ENCODE measurements at places on chromosomes 5 and 9.

DNA sequence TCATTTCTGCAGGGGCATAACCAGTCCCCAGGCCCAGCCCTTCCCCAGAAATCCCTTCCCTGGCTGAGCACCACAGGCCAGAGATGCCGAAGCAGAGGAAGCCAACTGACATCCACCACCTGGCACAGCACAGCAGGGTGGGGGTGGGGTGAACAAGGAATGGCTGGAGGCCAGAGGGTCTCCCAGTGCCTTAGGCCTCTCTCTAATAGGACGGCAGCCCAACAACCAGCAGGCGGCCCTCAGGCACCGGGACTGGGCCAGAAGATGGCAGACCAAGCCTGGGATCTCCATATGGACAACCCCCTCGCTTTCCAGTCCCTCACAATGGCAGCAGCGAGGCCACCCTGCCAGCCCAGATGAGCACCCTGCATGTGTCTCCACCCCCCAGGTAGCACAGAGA, 13.2 kb downstream of the PDLIM4 start:
- DNase-seq: no peak

GRCh38 chr5:17966640-17967402, 332.6 kb downstream of the TAF11L14 start:
- DNase-seq: no peak

GRCh38 chr5:96649681-96650540, 12.3 kb upstream of the CAST start:
- no peak for DNase-seq

DNA sequence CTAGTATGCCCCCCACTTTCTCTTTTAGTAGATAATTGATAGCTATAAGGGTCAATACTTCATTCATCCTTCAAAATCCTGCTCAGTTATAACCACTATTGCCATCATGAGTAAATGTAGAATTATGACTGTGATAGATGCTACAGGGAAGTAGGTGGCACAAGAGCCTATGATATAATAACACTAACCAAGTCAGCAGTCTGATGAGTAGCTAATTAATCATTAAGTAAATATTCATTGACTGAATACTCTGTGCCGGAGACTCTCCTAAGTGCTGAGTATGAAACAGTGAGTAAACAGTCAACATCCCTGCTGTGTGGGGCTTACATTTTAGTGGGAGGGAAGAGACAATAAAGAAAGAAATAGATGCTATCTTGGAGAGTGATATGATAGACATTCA, 430.3 kb upstream of the ZNF462 start:
- no peak for DNase-seq

DNA sequence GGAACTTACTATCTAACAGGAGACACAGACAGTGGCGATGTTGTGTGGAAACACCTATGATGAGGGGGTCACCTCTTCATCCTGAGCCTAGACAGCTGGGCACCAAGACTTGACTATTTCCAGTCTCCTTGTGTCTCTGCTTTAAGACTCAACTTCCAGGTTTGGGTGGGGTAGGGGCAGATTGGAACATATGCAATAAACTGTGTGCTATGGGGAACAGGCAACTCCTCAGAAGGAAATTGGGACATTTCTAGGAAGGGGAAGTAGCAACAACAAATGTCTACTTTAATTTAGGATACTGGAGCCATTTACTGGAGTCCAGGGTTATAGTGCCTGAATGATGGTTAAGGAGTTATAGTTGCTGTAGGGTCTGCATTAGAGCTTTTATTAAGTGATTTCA, 57.3 kb downstream of the FGF18 start:
- DNase-seq: no peak

GRCh38 chr5:178387856-178388190, 155.2 kb upstream of the PHYKPL start:
- no peak for DNase-seq

- DNase-seq: no peak
Measured at GRCh38 chr5:9351546-9351945, 194.3 kb downstream of the SEMA5A start.

- no peak for DNase-seq
Measured at GRCh38 chr9:14957109-14957508, 46.9 kb upstream of the FREM1 start.

DNA sequence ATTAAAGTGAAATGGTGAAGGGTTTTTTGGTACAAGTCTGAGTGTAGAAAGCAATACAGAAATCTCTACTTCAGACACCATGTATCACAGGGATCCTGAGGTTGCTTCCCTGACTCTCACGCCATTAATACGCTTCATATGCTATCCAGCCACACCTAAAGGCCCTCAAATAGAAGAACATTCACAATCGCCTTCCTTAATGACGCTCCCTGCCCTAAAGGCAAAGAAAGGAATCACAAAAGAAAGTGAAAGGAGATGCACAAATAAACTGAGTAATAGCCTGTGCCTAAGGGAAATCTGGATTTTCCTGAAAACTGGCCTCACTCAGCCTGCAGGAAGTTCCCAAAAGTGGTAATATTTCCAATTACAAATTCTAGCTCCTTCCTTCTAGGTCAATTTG, 1002.7 kb upstream of the DMAC1 start:
- DNase-seq: no peak

- peak; percentile 94 for DNase-seq
Measured at GRCh38 chr9:129143031-129143927, 32.1 kb downstream of the PTPA start.

DNA sequence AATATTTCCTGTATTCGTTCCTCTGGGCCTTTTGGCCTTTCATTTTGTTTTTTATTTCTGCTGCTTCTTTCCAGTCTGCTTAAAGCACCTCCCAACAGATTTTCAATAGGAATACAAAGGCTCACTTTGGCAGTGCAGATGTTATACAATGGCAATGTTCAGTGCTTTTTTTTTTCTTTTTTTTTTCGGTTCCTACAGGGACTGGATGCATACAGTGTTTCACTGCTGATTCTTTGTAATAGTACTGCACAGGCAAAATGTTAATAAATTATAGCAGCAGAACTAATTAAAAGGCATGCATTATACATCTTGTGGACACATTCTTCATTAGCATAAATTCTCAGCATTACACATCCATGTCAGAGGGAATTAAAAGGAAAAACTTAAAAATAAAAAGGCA, 356.6 kb upstream of the C9orf72 start:
- no peak for DNase-seq

DNA sequence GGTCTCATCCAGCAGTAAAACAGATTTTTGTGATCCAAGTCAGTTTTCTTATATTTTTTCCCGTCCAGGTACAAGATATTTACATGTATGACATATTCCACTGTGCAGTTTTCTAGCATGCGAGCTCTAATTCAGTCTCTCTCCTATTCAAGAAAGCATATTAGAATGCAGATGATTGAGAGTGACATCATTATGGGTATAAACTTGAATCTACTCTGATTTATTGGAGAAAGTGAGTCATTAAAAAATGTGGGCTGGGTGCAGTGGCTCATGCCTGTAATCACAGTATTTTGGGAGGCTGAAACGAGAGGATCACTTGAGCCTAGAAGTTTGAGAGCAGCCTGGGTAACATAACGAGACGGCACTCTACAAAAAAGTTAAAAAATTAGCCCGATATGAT, 6.2 kb downstream of the FER start:
- peak; percentile 82 for DNase-seq

DNA sequence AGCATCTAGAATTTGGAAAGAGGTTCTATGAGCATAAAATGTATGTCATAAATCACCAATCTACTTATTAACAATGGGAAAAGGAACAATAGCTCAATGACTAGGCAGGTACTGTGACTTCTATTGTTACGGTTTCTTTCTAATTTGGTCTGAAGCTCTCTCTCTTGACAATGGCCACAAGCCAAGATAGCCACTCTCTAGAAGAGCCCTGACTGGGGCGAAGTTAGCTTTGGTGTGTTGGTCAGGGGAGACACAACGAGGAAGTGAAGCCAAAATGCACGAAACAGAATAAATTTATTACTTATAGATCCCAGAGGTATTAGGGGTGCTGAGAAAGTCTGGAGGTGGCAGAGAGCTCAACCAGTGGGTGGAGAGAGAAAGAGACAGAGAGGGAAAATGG, 9.4 kb upstream of the RAD23B start:
- DNase-seq: no peak

DNA sequence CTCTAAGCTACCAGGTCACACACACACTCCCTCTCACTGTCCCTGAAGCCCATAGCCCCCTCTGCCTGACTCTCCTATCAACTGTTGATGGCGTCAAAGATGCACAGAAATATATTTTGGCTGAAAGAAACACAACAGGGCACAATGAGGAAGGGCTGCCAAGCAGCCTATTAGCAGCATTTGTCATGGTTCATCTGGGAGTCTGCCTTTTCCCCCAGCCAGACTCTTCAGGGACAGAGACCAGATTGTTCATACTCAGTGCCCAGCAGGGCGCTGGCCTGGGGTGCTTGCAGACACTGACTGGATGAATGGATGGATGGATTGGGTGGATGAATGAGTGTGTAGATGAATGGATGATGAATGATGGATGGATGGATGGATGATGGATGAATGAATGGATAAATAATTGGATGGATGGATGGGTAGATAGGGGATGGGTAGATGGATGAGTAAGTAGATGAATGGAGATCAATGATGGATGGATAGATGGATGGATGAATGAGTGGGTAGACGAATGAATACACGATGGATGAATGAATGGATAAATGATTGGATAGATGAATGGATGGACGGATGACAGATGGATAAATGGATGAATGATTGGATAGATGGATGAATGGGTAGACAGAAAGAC, 90.5 kb downstream of the ADAMTS2 start:
- no peak for DNase-seq

DNA sequence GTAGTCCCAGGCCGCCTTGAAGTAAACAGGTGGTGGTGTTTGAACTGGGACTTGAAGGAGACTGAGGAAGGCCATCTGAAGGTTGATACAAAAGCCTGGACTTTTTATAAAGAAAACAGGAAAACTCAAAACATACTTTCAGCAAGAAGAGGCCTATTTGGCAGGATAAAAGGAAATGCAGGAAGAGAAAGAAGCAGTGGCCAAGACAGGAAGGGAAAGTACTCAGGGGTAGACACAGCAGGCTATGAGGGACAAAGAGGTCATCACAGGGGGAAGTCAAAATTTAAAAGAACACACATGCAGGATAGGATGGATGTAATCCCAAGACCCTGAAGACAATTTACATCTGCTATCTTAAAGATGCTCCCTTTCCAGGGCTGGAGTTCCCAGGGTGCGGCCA, 13.0 kb downstream of the TLE1 start:
- no peak for DNase-seq

GRCh38 chr5:181215997-181216989, 6.8 kb upstream of the TRIM41 start:
- DNase-seq: peak; percentile 38

GRCh38 chr5:99646011-99646647, 717.3 kb upstream of the CHD1 start:
- no peak for DNase-seq

GRCh38 chr9:99361817-99362216, 139.7 kb downstream of the SEC61B start:
- no peak for DNase-seq

- no peak for DNase-seq
Measured at GRCh38 chr9:119114681-119115080, 254.6 kb downstream of the BRINP1 start.

DNA sequence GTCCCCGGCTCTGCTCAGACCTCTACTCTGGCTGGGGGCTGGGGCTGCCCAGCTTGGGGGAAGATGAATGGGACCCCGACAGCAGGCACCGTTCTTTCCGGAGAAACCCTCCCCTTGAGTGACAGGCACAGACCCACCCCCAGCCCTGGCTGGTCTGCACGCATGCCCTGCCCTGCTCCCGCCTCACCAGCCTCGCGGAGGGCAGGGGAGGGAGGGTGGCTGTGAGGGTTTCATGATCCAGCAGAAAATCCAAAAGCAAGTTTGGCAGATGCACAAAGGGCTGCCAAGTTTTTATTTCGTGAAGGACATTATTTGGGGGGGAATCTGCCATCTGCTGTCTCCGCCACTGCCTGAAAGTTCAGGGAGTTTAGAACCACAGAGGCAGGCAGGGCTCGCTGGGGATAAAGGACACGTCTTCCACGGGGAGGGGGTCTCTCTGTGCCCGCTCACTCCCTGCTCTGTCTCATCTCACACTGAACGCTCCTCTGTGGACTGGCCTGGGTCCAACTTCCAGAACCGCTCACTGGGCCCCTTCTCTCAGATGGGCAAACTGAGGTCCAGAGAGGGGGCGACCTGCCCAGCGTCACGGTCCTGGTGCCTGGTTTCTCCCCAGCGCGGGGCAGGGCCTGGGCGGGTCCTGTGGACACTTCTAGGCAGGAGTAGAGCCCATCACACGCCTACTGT, 92.9 kb downstream of the RXRA start:
- no peak for DNase-seq

GRCh38 chr5:90142541-90142940, 267.0 kb downstream of the CETN3 start:
- DNase-seq: no peak

DNA sequence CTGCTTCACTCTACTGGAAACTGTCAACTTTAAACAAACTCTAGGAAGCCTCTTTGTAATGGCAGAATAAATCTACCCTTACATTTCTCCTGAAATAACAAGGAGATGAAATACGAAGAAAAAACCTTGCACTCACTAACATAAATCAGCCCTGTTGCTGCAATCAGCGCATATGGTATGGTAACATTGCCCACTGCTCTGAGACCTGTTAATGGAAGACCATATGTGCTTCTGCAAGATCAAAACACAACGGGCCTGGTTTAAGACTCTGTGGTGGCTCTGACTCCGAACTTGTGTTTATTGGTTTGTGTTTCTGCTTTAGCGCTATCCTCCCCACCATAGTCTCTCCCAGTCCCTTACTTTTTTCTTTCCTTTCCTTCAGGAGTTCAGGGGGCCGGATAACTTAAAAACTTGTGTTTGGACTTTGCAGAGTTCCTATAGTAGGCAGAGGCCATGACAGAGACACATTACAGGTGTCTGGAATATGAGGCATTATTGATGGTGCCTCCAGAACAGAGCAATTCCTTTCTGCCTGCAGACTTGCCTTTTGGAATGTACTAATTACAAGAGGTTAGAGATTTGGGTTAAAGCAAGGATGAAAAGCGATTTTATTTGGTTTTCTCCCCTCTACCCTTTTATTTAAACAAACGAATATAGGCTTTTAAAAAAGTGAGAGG, 110.8 kb downstream of the PSAT1 start:
- DNase-seq: no peak

- no peak for DNase-seq
Measured at GRCh38 chr9:2628919-2629318, 7.3 kb downstream of the VLDLR start.

- DNase-seq: peak; percentile 46
Measured at GRCh38 chr9:33415501-33416038, 13.2 kb upstream of the AQP7 start.

- DNase-seq: no peak
Measured at GRCh38 chr5:31173614-31174013, 19.9 kb upstream of the CDH6 start.

DNA sequence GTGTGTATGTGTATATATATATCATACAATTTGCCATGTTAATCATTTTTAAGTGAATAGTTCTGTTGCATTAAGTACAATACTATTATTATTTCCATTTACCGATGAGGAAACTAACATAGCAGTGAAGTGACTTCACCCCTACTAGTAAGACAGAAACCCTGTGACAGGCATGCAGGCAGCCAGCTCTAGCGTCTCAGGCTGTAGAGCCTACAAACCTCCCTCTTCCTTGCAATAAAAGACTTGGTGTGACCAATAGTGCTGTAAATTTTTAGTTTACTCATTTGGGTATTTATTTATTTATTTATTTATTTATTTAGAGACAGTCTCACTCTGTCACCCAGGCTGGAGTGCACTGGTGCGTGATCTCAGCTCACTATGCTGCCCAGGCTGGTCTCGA, 24.7 kb downstream of the FNBP1 start:
- no peak for DNase-seq
